LNCaP clone FGC (cell line): ENCODE measurements at places on chromosomes 6 and 20.
A peak's percentile ranks its signal among the peaks of the same experiment; 100 is the strongest.

DNA sequence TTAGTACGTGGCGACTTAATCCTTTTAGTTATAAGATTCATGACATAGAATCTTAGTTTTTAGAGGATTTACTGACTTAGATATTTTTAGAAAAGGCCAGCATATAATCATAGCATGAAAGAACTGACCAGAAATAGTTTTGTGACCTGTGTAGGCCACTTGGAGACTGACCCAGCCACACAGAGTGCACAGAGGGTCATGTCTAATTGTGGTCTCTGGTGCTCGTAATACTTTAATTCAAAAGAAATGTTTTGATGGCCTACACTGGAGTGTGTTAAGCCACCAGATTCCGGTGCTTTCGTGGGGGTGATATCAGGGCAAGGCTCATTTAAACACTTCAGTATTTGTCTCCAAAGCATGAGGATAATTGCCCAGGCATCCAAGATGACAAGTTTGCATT is 11.4 kb downstream of the PCMTD2 start:
- no peak for DNase-seq

DNA sequence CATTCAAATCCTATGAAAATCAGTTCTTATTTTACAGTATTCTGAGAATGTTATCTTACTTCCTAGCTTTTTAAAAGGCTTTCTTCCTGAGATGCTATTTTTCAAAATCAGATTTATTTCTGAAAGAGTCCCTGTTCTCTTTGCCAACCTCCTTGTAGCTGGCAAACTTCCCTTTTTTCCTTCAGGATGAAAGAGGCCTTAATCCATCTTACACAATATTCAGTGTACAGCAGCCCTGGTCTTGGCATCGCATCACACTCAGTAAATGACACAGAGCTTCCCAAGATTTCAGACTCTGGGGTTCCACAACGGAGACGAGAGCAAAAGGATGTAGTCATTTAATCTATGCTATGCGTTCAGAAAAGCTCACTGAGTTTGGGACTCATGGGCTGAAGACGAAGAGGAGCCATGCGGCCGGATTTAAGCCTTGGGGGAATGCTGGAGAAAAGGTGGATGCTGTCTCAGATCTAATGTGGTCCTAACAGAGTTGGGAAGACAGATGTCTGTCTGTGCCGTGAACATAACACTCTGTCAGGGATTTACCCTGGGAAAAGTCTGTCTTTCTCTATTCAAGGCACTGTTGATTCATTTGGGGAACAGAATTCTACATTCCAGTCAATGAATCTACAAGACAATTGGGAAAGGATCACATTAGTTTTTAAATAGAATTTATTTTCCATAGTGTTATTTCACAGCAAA is 616.4 kb upstream of the AGPAT4 start:
- DNase-seq: no peak

GRCh38 chr6:29858006-29858405 is 30.4 kb downstream of the HLA-G start:
- DNase-seq: no peak

- DNase-seq: no peak
Observed at GRCh38 chr6:149445095-149445466, 39.7 kb downstream of the ZC3H12D start.

DNA sequence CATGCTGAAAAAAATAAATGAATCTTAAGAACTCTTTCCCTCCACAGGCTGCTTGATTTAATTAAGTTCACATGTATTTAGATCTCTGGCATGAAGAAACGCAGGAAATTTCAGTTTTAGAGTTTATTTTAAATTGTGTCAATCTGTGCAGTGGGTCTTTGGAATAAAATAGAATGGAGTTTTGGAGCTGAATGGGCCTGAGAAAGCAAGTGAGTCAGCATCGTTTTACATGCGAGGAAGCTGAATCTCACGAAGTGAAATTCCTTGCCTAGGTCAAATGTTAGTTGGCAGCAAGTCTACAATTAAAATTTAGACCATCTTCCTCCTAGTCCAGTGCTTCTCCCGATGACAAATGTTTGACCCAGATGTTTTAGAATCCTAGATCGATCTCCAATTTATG is 22.4 kb downstream of the MAP7 start:
- no peak for DNase-seq

- no peak for DNase-seq
Observed at GRCh38 chr6:108355890-108356289, 61.0 kb downstream of the AFG1L start.

- DNase-seq: no peak
Observed at GRCh38 chr6:38264605-38265004, 375.1 kb downstream of the BTBD9 start.

DNA sequence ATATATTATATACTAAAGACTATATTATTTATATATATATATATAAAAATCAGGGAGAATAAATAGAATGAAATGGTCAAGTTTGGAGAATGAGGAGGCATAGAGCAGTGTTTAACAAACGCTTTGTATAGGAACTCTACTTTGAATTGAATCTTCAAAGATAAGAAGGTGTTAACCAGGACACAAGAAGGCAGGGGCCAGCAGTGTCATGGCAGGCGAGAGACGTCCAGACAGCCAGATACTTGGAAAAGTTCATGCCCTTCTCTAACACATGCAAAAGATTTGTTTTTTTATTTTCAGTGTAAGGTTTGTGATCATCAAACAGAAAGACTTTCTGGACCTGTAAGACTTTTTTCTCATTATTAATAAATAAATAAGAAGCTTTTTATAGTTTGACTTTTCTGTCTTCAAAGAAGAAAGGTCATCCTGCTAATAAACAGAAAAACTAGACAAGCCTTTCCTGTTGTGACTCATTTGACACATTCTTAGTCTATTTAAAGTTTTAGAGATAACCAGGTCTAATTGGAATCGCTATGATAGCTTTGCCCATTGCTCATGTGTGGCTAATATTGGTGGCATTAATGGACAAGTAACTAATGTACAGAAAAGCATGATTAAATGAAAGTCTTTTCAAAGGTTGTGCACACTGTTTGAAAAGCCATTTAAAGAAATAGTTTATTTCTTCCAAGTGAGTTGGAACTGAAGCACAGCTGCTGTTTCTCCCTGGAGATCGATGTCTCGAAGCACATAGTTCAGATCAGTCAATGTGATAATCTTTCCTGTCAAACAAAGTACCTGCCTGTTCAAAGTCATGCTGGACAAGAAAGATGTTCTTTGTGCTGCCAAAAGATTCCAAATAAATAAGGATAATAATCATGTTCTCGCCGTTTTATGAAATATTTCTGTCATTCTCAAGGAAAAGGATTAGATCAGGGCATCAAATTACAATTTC is 420.4 kb upstream of the OPRM1 start:
- DNase-seq: no peak

DNA sequence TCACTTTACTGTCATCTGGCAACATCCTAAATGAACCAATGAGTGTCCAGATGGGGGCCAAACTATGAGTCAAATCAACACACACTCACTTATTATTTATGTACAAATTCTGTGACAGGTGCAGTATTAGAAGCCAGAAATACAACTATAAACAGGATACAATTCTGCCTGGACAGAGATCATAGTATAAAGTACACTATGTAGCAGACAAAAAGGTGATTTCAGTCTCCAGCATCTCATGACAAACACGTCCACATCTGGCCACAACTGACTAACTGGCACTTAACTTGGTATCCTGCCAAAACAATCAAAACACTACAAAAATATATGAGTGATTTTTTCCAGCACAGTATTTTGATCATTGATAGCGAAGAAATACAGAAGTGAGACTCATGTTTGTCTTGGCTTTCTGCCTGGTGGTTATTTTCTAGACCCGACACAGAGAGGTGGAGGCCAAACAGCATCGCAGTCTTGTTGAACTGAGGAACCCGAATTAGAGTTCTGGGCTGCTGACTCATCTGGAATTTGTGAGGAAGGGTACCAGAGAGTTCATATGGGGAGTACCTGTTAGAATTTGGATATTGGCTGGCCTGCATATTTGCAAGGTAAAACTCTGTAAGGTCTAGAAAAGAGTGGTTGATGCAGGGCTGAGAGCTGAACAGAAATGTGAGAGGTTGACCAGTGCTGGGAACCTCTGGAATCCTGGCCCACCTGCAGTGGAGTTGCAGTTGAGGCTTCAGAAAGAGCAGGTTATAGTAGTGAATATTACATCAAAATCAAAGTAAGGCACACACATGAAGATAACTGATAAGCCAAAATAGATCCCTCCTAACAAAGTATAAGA is 475.2 kb downstream of the PTPRT start:
- DNase-seq: peak; percentile 1

DNA sequence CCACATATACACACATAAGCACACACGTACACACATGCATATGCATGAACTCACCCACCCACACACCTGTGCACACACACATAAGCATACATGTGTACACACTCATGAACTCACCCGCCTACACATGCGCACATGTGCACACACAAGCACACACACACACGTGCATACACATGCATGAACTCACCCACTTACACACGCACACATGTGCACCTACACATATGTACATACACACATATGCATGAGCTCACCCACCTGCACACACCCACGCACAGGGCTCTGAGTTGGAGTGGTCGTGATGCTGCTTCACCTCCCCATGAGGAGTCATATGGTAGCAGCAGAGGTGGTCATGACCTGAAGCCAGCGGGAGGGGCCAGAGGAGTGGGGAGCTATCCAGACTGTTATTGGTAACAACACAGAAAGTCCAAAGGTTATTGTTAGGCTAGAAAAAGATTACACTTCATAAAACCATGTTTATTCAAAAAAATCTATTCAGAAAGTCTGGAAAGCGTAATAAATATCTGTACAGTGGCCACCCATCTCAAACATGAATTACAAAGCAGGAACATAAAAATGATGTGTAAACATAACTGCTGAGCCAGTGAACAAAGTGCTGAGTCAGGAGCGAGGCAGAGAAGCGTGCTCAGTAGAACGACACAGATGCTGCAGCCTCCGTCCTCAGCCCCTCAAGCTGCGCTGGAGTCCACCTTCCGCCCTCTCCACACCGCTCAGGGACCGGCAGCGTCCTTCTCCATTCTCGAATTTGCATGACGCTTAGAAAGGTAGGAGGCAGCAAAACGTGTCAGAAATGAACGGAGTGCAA is 26.4 kb upstream of the MPC1 start:
- no peak for DNase-seq

- no peak for DNase-seq
Observed at GRCh38 chr6:136723780-136724179, 68.5 kb downstream of the MAP3K5 start.

- DNase-seq: peak; percentile 41
Observed at GRCh38 chr20:6008254-6008653, 45.6 kb downstream of the LRRN4 start.

DNA sequence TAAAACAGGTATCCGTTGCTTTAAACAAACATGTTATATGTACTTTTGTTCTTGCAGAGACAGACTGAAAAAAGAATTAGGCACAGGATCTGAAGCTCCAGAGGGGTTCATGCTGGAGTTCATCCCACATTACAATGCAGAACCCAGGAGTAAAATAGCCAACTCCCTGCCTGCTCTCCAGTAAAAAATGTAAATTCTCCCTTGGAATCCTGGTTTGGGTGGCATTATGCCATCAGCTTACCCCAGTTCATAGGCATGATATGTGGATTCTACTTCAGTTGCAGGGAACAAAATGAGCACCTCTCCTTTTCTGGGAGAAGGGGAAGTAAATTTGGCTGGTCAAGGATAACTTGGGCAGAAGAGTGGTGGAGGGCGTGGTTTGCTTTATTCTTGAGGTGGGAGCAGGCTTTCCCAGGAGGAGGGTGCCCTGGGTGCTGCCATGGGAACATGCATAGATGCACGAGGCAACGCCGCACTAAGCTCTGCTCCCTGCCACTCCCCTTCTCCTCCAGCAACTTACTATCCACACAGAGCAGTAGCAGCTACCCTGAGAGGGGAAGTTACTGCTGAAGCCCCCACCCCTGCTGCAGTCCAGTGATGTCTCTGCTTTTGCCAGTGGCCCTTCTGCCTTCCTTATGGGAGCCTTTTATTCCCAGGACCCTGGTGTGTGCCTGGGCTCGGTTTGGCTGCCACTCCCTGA is 71.6 kb upstream of the GLP1R start:
- no peak for DNase-seq

DNA sequence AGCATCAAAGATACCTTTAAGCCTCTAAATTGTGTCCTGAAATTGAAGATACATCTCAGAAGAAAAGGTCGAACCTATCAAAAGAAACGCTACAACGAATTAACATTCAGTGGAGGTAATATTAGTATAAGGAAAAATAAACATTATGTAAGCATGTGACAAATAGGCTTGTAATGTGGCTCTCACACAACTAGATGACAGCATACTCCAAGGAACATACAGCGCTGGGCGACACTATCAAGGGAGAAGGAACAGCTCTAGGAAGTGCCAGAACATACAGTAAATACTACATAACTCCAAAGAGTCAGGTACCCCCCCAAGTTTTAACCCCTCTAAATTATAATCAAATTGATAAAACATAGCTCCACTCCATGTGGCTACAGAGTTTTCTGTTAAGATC is 103.5 kb downstream of the LAMP5 start:
- peak; percentile 71 for DNase-seq

- DNase-seq: no peak
Observed at GRCh38 chr6:73657201-73657600, 3.4 kb upstream of the SLC17A5 start.

GRCh38 chr6:111850295-111850937 is 22.8 kb downstream of the FYN start:
- no peak for DNase-seq

DNA sequence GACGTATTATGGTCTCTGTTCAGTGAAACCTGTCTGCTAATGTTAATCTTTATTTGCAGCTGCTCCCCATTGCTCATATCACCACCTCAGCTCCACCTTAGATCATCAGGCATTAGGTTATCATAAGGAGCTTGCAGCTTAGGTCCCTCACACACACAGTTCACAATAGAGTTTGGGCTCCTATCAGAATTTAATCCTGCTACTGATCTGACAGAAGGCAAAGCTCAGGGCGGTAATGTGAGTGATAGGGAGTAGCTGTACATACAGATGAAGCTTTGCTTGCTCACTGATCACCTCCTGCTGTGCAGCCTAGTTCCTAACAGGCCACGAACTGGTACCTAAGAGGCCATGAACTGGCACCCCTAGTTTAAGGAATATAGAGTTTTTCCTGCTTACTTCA is 989.7 kb downstream of the EYS start:
- no peak for DNase-seq

GRCh38 chr20:3660262-3661059 is 2.7 kb downstream of the GFRA4 start:
- DNase-seq: no peak

DNA sequence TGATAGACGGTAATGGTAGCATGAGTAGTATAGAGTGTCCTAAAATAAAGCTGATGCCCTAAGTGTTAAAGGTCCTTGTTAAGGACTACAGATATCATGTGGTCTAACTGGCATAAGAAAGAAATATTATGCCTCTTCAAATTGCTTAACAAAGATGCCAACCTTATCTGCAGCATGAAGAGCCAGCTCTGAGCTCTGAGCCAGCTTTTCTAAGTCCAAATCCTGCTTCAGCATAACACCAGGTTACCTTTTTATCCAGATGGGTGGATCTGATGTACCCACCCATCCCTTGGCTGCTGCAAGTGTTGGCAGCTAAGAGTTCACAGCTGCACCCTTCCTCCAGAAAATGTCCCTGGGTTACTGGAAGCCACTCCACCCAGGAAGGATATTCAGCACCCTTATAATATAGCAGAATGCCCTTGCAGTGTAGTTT is 83.8 kb downstream of the TENT5A start:
- no peak for DNase-seq

- no peak for DNase-seq
Observed at GRCh38 chr6:166603043-166603690, 16.7 kb upstream of the RAMACL start.

- DNase-seq: no peak
Observed at GRCh38 chr6:107867302-107867615, 43.1 kb upstream of the SCML4 start.
